WTC11 (cell line): ENCODE measurements at places on chromosomes 2 and 18. TPM values are rescaled to one million over a fixed set of nuclear protein-coding genes. Genes with fewer than 3 reads are reported as not detected.

LAMA3 gene
- 0.50 to 0.89 TPM (median 0.83 TPM) in 3 replicates for total RNA-seq

HMSD gene
- total RNA-seq: 3.0 to 8.1 TPM (median 6.1 TPM) in 3 replicates

REG3A gene
- 0.37 TPM in 1 of 3 replicates, not detected in the others for total RNA-seq

REG3G gene
- 0.20 to 0.39 TPM (median 0.30 TPM) in 3 replicates for total RNA-seq

NPPC gene
- 0.98 to 2.5 TPM (median 2.2 TPM) in 3 replicates for total RNA-seq

CFAP65 gene
- 0.44 to 1.0 TPM (median 0.48 TPM) in 3 replicates for total RNA-seq

C2orf66 gene
- not detected in 3 replicates for total RNA-seq

PLA2R1 gene
- 0.76 to 1.1 TPM (median 0.92 TPM) in 3 replicates for total RNA-seq

EVA1A gene
- total RNA-seq: 3.2 to 4.1 TPM (median 3.3 TPM) in 3 replicates

GKN1 gene
- not detected in 3 replicates for total RNA-seq

TUBB8B gene
- total RNA-seq: 0.94 to 1.6 TPM (median 1.2 TPM) in 3 replicates

SOWAHC gene
- total RNA-seq: 14.2 to 18.6 TPM (median 14.5 TPM) in 3 replicates

OSR1 gene
- 0.22 to 0.55 TPM (median 0.27 TPM) in 3 replicates for total RNA-seq

WDR75 gene
- 59.0 to 68.3 TPM (median 64.8 TPM) in 3 replicates for total RNA-seq

CDK5R2 gene
- 0.16 to 0.46 TPM (median 0.26 TPM) in 3 replicates for total RNA-seq

SEH1L gene
- total RNA-seq: 75.5 to 81.2 TPM (median 79.1 TPM) in 3 replicates

IAH1 gene
- total RNA-seq: 14.4 to 18.0 TPM (median 16.5 TPM) in 3 replicates

DSG1 gene
- total RNA-seq: 0.07 to 0.09 TPM in 2 of 3 replicates, not detected in the other

GNLY gene
- 0.44 TPM in 1 of 3 replicates, not detected in the others for total RNA-seq

SERPINB4 gene
- total RNA-seq: 0.37 to 1.3 TPM (median 0.53 TPM) in 3 replicates

B4GALT6 gene
- 50.6 to 56.6 TPM (median 50.8 TPM) in 3 replicates for total RNA-seq

RNF144A gene
- total RNA-seq: 12.5 to 13.6 TPM (median 12.8 TPM) in 3 replicates

SLC11A1 gene
- total RNA-seq: 0.25 to 0.55 TPM (median 0.31 TPM) in 3 replicates

RAB6D gene
- 0.09 to 0.22 TPM (median 0.14 TPM) in 3 replicates for total RNA-seq

COLEC12 gene
- total RNA-seq: 0.39 to 0.55 TPM (median 0.48 TPM) in 3 replicates

NXPH2 gene
- total RNA-seq: 0.55 to 0.94 TPM (median 0.92 TPM) in 3 replicates

GPR45 gene
- 0.21 TPM in 1 of 3 replicates, not detected in the others for total RNA-seq

SEMA4F gene
- total RNA-seq: 5.7 to 7.4 TPM (median 6.3 TPM) in 3 replicates

CLEC4F gene
- total RNA-seq: not detected in 3 replicates

TUBA4B gene
- total RNA-seq: 0.20 TPM in 1 of 3 replicates, not detected in the others

SULT1C4 gene
- total RNA-seq: 4.3 to 4.9 TPM (median 4.6 TPM) in 3 replicates

NETO1 gene
- total RNA-seq: 30.0 to 34.7 TPM (median 33.1 TPM) in 3 replicates

VAPA gene
- total RNA-seq: 137 to 142 TPM (median 137 TPM) in 3 replicates

CFAP53 gene
- total RNA-seq: 0.26 to 0.27 TPM (median 0.27 TPM) in 3 replicates

SLC19A3 gene
- total RNA-seq: 6.4 to 7.5 TPM (median 6.5 TPM) in 3 replicates

CD207 gene
- not detected in 3 replicates for total RNA-seq

LRRC30 gene
- total RNA-seq: not detected in 3 replicates

ZNF519 gene
- 26.7 to 32.1 TPM (median 30.6 TPM) in 3 replicates for total RNA-seq

VWC2L gene
- not detected in 3 replicates for total RNA-seq

DCDC2C gene
- not detected in 3 replicates for total RNA-seq

TMEFF2 gene
- 0.87 to 2.4 TPM (median 2.3 TPM) in 3 replicates for total RNA-seq

CENPA gene
- 37.4 to 45.6 TPM (median 40.2 TPM) in 3 replicates for total RNA-seq

FBLN7 gene
- 0.55 to 0.96 TPM (median 0.80 TPM) in 3 replicates for total RNA-seq

ACVR1 gene
- total RNA-seq: 16.8 to 20.2 TPM (median 19.2 TPM) in 3 replicates

ZRANB3 gene
- 15.9 to 19.5 TPM (median 18.9 TPM) in 3 replicates for total RNA-seq

NYAP2 gene
- not detected in 3 replicates for total RNA-seq

ANKZF1 gene
- 56.9 to 70.4 TPM (median 58.0 TPM) in 3 replicates for total RNA-seq
